ENCODE measurements at places on chromosomes 11 and 22. TPM values are rescaled to one million over a fixed set of nuclear protein-coding genes. Genes with fewer than 3 reads are reported as not detected.

DNA sequence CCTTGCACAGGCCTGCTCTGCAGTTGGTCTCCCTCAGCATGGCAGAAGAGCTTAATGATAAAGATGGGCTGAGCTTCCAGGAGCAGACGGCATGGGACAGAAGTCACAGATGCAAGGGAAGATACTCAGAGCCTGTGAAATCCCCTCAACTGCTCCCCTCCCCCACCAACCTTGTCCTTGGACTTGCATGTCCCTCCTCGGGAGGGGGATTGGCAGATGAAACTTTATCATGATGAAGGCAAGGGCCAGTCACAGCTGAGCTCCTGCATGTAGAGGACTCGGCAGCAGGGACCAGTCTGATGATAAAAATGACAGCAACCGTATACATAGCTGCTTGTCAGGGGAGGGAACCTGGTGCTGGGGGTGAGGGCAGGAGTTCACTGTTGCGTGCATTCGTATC lies 6.8 kb upstream of the SLC22A8 start:
- no peak for DNase-seq

DNA sequence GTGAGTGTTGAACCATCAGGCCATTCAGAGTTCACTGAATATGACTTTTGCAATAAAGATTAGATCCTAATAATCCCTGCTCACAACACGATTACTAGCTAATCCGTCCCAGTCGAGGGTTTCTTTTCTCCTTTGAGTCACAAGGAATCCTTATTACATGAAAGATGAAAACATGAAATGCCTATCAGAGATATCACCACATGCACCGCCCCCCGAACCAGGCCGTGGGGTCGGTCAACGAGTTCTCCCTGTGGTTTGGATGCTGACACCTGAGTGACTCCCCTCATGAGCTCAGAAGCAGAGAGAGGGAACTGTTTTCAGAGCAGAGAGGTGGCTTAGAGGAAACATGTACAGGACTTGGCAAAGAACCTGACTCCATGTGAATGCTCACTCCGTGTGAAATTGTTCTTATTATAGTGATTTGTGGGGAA lies 263.3 kb downstream of the ETS1 start:
- DNase-seq, result no peak

DNA sequence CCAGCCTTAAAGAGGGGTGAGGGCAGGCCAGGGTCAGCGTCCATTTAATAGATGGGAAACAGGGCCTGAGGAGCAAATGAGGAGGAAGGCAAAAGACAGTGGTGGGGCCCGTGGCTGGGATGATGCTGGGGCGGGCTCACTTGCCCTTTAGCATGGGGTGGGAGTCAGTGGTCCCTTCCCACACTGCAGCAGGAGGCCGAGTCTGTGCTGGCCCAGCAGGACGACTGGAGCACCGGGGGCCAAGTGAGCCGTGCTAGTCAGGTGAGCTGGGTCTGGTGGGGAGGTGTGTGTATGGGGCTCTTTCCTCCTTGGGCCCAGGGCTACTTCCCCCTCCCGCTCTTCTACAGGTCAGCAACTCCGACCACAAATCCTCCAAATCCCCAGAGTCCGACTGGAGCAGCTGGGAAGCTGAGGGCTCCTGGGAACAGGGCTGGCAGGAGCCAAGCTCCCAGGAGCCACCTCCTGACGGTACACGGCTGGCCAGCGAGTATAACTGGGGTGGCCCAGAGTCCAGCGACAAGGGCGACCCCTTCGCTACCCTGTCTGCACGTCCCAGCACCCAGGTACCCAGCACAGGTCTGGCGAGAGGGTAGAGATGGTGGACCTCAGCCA lies 12.8 kb downstream of the SCYL1 start:
- DNase-seq, result peak; percentile 17

Gene PRPF19
- total RNA-seq, result 40.7 TPM

Gene EXPH5
- total RNA-seq, result 1.8 TPM

Gene UCP3
- total RNA-seq, result 1.9 TPM

Gene MRGPRF
- 12.1 TPM for total RNA-seq

GRCh38 chr11:9799886-9800285 lies 136.0 kb downstream of the SWAP70 start:
- no peak for DNase-seq

- DNase-seq, result no peak
Observed at GRCh38 chr11:31643857-31644256, 134.3 kb downstream of the ELP4 start.

- no peak for DNase-seq
Observed at GRCh38 chr11:71272161-71272560, 19.8 kb upstream of the SHANK2 start.

GRCh38 chr22:43526946-43527345 lies 115.1 kb downstream of the MPPED1 start:
- DNase-seq, result no peak

Gene RIC3
- 20.2 TPM for total RNA-seq

- DNase-seq, result no peak
Observed at GRCh38 chr11:8038811-8039529, 42.0 kb upstream of the TUB start.

DNA sequence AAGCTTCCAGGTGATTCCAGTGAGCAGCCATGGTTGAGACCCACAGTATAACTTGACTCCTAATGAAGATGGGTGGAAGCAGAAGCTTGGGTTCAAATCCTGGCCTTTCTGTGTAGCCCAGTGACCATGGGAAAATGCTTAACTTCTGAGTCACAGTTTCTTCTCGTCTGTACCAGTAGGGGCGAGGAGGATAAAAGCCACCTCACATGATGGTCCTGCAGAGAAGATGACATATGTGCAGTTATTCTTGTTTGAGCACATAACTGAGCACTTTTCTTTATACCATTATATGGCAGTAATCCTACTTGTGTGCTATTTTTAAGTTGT lies 4.9 kb downstream of the TMEM109 start:
- DNase-seq, result no peak

DNA sequence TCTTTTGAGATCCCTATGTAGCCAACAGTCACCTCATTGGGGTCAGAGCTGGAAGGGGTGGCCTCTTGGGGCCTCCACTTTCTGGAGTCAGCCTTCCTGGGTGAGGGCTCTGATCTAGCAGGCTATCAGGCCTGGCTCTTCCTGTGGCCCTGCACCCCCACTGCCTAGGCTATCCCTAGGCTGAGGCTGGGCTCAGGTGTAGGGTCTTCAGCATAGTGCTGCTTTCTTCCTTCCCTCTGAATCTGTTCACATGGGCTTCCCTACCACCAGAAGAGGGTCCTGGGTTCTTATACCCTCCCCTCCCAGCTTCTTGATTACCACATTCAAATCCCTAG lies 456 bp upstream of the SPI1 start:
- no peak for DNase-seq

Gene GLYATL2
- 0.26 TPM for total RNA-seq

GRCh38 chr11:76056876-76057275 lies 149.4 kb downstream of the WNT11 start:
- DNase-seq, result no peak

DNA sequence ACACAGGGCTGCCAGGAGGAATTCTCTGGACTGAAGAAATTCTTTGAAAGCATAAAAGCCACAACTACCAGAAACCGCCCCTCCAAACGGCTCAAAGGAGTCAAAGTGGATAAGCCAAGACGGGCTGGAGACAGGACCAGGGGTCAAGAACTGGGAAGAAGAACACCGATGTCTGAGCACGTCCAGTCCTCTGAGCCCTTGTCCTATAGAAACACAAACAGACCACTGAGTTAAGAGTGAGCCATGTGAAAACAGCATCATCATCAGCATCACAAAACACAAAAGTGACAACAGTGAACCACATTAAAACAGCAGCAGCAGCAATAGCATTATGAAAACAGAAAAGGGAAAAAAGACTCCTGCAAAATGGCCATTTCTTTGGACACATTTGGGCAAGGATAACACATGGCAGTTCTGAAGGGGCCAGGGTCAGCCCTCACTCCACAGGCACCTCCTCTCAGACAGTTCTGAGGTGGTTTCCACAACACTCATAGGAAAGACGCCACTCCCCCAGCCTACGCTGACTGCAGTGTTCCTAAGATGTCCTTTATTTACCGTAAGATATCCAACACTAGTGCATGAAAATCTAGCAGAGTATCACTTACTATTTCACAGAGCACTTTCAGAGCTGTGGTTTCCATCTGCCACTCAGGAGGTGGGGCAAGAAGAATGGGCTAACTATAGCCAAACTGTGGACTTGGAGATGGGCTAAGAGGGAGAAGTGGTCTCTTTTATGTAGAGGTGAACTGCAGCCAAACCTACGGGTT lies 28.6 kb upstream of the YPEL1 start:
- DNase-seq, result no peak

DNA sequence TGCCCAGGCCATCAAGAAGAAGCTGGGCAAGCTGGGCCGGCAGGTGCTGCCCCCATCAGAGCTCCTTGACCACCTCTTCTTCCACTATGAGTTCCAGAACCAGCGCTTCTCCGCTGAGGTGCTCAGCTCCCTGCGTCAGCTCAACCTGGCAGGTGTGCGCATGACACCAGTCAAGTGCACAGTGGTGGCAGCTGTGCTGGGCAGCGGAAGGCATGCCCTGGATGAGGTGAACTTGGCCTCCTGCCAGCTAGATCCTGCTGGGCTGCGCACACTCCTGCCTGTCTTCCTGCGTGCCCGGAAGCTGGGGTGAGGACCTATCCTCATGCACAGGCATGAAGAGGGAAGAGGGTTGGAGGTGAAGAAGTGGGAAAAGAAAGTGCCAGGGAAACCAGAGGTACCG lies 5.3 kb upstream of the NHERF4 start:
- no peak for DNase-seq

DNA sequence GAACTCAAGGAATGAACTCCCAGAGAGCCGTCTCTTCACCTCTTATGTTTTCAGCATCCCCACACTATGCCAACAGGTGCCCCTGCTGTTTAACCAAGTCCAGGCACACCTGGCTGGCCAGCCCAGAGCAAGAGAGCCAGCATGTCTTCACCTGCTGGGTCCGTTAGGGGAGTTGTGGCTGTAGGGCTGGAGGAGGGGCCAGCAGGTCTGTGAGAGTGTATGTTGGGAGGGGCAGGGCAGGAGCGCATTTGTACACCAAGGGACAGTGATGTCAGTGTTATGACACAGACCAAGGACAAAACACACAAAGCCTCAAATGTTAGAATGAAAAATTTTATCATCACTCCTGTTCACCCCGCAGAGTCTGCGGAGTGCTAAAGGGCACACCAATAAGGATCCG lies 5.8 kb downstream of the PATZ1 start:
- DNase-seq, result no peak

DNA sequence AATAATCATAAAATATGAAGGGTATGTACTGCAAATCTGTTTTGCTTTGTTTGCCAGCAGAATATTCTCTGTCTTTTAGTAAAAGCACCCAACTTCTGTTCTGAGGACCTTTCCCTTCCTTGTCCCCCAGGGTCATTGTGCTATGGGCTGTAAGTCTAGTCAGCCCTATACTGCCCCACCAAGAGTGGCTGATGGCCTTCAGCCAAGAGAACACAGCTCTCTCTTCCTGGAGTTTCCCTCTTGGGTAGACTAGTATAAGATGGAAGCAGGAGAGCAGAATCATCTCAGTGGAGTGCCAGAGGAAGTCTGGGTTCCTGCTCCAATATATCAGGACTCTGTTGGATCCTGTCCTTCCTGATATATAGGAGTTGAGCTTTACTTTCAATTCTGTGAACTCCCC lies 29.0 kb downstream of the MMP13 start:
- DNase-seq, result no peak

Gene SMC1B
- total RNA-seq, result not detected

Gene C11orf16
- not detected for total RNA-seq

- DNase-seq, result no peak
Observed at GRCh38 chr11:35714882-35715627, 52.5 kb downstream of the TRIM44 start.

- peak; percentile 66 for DNase-seq
Observed at GRCh38 chr11:65861533-65862183, 1.4 kb downstream of the MUS81 start.

DNA sequence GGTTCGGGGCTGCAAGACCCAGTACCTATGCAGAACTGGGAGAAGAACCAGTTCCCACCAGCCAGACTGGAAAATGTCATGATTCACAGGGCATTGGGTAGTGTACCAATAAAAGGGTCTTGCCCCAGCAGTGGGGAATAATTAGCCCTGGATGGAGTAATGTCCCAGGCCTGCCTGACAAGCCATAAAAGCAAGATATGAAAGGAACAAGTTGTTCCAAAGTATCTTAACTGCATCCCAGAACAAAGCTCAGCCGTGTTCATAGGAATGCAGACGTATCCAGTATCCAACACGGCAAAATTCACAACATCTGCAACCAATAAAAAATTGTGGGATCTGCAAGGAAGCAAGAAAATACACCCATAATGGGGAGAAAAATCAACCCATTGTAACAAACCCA lies 47.9 kb downstream of the ASCL2 start:
- no peak for DNase-seq

Gene NAALAD2
- total RNA-seq, result 1.8 TPM

Gene C11orf65
- 1.0 TPM for total RNA-seq

- no peak for DNase-seq
Observed at GRCh38 chr11:126163074-126163700, 48.3 kb downstream of the RPUSD4 start.

Gene HBG2
- total RNA-seq, result not detected

Gene OTOG
- total RNA-seq, result not detected

DNA sequence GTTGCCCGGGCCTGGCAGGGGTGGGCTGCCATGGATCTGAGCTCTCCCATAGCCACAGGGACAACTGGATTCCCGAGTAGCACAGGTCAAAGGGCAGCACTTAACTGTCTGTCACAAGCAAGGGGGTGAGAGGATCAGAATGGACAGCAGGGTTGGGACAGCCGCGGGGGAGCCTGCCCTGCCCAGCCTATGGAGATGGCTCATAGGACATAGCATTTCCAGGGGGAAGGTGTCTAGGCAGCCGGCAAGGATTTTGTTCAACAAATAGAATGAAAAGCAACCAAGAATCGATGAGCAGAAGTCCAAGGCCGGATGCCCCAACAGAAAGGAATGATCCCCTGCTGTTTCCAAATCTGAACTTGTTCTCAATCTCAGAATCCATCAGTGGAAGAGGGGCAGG lies 92.9 kb downstream of the RPS6KA4 start:
- no peak for DNase-seq

DNA sequence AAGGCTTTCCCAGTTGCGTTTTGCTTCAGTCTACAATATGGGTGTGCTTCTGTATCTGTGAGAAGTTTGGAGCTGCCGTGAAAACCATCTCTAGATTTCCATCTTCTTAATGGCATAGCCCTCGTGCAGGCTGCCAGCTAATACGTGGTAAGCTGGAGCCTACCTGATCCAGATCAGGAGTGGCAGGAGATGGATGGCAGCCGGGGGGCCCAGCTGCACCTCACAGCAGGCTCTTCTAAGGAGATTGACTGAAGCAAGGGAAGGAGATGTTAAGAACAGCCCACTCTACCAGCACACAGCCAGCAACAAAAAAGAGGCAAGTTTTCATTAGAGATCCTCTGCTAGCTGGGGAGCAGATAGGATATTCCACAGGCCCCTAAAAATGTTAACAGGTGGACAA lies 115.5 kb downstream of the MSANTD4 start:
- DNase-seq, result no peak

All from right cardiac atrium (tissue), 5 donors.